ENCODE measurements at places on chromosomes 13 and 19.

DNA sequence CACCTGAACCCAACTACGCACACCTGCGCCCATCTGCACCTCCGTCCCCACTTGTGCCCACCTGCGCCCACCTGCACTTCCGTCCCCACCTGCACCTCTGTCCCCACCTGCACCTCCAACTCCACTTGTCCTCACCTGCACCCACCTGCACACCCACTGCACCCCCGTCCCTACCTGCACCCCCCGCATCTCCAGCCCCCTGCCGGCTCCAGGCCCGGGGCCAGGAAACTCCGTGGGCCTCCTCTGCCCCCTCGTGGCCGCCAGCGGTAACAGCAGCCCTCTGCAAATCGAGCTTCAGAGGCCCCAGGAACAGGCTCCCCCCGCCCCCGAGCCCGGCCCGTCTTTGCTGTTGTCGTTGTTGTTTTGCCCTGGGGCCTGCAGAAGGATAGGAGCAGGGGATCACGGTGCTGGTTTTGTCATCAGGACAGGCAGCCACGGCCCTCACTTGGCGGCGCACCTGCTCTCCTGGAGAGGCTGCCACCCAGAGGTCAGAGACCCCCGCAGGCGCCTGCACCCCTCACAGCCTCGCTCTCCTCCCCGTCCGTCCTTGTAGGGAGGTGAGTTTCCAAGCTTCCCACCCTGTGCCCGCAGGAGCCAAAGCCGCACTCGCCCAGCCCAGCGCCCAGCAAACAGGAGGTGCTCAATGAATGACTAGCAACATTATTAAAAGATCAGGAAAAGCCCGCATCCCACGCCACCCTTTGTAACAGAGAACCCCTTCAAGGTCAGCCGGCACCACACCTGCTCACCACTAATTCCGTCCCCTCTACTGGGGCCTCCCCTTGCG is 65.4 kb downstream of the GNG7 start:
- peak; percentile 76 for DNase-seq

GRCh38 chr19:51020988-51021651 is 1.6 kb upstream of the KLK10 start:
- DNase-seq: no peak

GRCh38 chr13:23871616-23872220 is 17.5 kb downstream of the MIPEP start:
- no peak for DNase-seq

DNA sequence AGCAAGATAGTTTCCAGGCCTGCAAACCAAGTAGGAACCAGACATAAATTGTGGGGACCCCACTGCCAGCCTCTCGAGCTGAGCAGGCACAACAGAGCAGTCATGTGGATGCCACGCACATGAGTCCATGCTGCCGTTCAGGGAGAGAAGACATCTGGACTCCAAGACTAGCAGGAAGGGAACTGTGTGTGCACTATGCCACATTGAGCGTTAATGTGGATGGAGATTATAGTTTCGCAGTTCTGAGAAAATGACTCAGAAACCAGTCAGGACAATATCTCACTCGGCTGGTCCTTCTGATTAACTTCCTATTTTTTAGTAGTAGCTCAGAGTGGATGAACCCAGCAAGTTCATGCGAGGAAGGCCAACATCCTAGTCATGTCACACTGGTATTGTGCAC is 124.9 kb downstream of the CRYL1 start:
- no peak for DNase-seq

- no peak for DNase-seq
These were observed 4.0 kb upstream of the SIGLEC8 start for GRCh38 chr19:51462276-51462675.

GRCh38 chr19:16779539-16780163 is 49.5 kb upstream of the SIN3B start:
- DNase-seq: no peak

GRCh38 chr13:20721454-20722357 is 18.2 kb downstream of the IL17D start:
- no peak for DNase-seq

- DNase-seq: no peak
These were observed 21.7 kb upstream of the LDLR start for GRCh38 chr19:11067356-11068113.

DNA sequence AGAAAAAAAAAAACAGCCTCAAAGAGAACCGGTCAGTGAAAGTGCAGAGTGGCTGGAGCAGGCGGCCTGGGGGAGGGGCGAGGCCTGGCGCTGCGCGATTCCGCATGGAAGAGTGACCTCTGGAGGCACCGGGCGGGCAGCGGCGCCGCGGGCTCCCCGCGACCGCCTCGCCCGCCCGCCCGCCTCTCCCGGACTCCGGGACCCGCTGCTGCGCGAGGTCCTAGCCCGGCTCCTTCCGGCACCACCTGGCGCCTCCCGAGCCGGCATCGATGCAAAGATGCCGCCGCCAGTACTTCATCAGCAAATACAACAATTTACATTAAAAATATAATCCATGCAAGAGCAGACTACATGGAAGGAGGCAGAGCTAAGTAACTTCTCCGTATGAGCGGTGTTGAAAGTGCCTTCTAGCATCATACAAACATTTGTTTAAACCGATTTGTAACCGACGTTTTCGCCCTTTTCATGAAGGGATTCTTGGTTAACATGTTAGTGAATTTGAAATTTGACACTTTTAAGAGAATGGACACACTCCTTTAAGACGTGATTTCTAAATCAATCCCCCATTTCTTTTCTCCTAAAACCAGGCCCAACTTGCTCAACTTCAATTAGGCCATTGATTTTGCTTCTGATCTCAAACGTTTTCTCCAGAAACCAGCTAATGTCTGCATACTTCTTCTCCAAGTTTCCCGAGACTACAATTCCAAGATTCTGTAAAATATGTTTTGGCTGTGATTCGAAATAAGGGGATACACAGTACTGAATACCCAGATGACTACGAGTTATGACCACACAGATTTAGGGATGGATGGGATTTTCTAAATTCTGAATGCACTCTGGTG is 2.1 kb downstream of the EFNB2 start:
- peak; percentile 5 for DNase-seq

- DNase-seq: no peak
These were observed 172.3 kb downstream of the OXGR1 start for GRCh38 chr13:96821971-96822370.

DNA sequence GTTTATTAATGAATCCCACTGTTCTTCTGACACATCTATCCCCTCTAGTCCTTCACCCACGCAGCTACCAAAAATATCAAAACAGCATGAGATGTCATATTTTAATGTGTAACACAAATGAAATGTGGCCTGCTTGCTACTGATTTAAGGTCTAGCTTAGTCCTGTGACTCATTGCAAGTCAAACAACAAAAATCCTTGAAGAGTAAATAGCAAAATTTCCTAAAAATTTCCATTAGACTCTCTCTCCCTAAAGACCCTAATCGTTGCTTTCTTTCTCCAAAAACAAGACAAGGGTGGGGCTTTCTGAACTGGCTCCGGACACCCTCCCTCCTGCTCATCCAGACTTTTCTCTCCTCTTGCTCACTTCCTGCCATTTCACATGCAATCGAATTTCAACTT is 99.9 kb upstream of the IPO5 start:
- DNase-seq: no peak

GRCh38 chr13:31209172-31209840 is 9.5 kb downstream of the B3GLCT start:
- no peak for DNase-seq

GRCh38 chr13:62512194-62513141 is 1096.8 kb upstream of the PCDH20 start:
- DNase-seq: no peak

DNA sequence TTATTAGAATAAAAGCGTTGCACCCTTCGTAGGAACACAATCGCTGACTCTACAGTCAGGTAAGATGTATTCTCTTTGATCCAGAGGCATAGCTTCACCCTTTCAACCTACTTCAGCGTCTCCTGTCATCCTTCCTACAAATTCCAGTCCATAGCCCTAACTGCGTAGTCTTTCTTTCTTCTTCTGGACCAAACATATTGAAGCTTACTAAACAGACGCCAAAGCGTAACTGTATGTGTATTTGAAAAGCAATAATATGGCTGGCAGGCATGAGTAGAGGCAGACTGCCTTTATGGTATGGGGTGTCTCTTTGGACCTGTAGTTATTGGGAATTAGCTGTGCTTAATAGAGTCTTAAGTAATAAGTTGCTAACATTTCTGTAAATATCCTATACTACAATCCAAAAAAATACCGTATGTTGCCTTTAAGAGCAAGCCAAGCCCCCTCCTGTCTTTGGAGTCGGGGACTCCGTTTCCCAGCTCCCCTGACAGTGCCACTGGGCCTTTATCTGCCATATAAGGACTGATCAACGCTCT is 392 bp upstream of the ZNF548 start:
- no peak for DNase-seq

DNA sequence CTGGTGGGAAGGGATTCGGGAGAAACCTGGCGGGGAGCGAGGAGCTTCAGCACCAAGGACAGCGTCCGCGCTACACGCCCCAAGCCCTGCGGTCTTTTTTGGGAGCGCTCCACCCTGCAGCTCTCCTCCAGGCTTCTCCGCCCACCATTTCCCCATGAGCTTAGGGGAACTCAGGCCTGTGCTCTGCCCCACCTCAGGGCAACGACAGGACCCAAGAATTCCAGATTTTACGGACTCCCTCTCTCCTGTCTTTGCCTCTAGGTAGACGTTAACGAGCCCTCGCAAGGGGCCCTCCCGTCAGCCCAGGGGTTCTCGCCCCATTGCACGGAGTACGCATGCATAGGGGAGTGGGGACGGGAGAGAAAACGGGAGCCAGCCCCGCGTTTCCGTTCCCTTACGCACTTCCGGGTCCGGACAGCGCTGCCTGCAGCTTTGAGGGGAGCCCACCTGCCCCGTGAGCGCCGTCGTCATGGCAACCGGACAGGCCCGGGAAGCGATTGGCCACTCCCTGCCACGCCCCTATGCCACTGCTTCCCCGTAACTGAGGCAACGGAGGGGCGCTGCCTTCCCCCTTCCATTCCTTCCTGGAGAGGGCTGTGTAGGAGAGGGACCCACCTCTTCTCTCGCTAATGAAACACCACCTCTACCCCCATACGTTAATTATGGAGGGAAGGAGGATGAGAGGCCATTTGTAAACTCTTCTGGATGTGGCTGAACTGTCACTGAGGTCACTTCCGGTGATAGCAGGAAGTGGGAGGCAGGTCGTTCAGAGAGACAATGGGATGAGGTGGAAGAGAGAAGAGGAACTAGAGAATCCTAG is 20.8 kb downstream of the NOVA2 start:
- DNase-seq: peak; percentile 34

DNA sequence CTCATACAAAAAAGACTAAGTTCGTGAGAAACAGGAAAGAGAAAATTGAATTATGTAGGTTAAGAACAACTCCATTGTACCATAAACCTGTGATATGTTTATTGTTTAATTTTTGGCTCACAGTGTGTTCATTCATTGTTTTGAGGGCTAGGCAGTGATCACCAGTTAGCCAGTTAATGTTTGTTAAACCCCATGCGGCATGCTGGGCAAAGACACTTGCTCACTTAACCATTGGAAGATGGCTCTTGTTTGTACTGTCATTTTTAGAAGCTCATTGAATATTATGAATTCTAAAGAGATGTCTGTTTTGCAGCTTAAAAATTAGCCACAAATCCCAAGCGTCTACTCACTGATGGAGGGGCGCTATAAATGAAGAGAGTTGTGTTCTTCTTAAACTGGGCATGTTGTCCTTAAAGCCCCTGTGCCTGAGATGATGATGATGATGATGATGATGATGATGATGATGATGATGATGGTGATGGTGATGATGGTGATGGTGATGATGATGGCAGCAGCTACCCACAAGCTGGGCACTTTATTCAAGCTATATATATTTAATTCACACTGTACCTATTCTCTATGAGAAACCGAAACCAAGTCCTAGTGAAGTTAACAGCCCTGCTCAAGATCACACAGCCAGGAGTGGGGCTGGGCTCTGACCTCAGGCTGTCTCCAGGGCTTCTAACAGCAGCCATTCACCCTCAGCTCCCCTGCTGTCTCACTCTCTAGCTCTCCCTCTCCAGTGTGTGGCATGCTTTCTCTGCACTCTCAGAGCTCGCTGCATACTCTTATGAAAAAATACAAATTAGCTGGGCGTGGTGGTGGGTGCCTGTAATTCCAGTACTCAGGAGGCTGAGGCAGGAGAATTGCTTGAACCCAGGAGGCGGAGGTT is 169.1 kb downstream of the SHISA2 start:
- no peak for DNase-seq

- DNase-seq: peak; percentile 57
These were observed 10.3 kb upstream of the GARIN5A start for GRCh38 chr19:50486823-50487515.

- no peak for DNase-seq
These were observed 618 bp downstream of the THSD8 start for GRCh38 chr19:12802267-12803106.

DNA sequence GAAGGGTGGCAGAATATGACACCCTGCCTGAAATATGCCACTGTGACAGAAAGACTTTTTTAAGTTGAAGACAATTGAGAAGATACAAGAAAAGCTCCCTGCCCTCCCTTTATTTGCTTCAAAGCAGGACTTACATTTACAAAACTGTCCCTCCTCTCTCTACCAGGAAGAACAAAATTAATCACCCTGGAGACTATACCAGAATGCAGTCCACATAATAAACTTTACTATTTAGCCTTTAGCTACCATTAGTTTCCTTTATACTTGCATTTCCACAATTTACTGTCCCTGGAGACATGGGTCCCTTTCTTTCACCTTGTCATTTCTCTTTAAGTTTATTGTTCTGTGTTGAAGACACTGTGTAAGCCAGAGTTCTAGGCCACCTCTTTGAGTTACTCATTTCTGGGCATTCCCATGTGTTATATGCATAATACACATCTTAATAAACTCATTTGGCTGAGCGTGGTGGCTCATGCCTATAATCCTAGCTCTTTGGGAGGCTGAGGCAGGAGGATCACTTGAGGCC is 238.8 kb downstream of the RFC3 start:
- no peak for DNase-seq

DNA sequence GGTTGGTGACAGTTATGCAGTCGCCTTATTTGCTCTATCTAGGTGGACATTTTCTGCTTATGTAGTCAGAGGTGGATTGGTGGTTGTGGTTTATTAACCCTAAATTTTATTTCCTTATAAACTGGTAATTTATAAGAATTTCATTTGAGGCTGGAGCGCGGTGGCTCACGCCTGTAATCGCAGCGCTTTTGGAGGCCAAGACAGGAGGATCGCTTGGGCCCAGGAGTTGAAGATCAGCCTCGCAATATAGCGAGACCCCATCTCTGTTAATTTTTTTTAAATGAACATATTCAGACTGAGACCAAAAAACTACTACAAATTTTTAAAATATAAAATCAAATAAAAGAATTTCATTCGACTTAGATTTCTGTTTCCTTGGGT is 810 bp downstream of the ZNF627 start:
- no peak for DNase-seq

DNA sequence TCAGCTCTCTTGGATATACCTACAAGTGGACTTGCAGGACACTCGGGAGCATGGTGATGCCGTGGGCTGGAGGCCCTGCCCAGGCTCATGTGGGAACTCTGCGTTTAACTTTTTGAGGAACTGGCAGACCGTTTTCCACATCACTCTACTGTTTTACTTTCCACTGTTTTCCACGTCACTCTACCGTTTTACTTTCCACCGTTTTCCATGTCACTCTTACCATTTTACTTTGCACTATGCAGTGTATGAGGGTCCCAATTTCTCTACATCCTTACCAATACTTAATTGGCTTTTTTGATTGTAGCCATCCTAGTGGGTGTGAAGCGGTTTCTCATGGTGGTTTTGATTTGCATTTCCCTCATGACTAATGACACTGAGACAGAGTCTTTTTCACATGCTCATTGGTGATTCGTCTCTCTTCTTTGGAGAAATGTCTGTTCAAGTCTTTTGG is 40.5 kb downstream of the GATAD2A start:
- DNase-seq: no peak
